ENCODE measurements at places on chromosomes 16 and 17.

- peak; percentile 36 for DNase-seq
Measured at GRCh38 chr17:4220655-4221054, 43.1 kb downstream of the ANKFY1 start.

- no peak for DNase-seq
Measured at GRCh38 chr17:75826561-75827307, 17.5 kb downstream of the UNC13D start.

GRCh38 chr17:79966681-79967080, 69.0 kb downstream of the TBC1D16 start:
- DNase-seq, result no peak

GRCh38 chr16:51822471-51822870, 671.4 kb upstream of the SALL1 start:
- DNase-seq, result no peak

- no peak for DNase-seq
Measured at GRCh38 chr17:8412089-8412488, 14.5 kb upstream of the RNF222 start.

- peak; percentile 85 for DNase-seq
Measured at GRCh38 chr17:1908699-1909309, 79.0 kb downstream of the RPA1 start.

DNA sequence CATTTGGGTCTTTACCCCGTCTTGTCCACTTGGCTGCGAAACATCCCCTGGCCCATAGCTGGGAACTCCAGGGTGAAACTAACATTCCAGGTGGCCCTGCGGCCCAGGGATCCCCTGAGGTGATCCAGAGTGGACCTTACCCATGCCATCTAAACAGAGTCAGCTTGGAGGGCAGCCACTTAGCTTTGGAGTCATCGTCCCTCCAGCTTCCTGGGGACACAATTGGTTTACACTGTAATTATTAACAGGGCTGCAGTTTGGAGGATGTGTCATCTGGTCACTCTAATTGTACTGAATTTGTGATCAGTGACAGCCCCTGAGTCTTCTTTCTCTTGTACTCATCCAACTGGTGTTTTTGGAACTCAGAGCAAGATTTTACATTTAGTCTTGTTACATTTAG, 149.9 kb downstream of the ENGASE start:
- DNase-seq, result no peak

DNA sequence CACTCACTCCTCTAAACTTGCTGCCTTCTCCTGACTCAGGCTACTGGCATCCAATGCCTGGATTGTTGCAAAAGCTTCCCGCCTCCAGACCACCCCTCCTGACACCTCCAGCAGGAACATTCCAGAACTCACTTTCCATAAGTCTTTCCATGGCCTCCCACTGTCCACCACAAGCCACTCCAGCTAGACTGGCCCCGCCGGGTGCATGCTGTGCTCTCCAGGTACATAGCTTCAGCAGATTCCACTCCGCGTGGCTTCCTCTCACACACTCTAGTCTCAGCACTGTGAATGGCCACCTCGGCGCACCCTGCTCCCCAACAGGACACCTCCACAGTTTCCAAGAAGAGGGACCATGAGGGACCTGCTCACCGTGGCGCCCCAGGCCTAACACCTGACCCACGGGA, 25.9 kb upstream of the FAAP100 start:
- DNase-seq, result no peak

DNA sequence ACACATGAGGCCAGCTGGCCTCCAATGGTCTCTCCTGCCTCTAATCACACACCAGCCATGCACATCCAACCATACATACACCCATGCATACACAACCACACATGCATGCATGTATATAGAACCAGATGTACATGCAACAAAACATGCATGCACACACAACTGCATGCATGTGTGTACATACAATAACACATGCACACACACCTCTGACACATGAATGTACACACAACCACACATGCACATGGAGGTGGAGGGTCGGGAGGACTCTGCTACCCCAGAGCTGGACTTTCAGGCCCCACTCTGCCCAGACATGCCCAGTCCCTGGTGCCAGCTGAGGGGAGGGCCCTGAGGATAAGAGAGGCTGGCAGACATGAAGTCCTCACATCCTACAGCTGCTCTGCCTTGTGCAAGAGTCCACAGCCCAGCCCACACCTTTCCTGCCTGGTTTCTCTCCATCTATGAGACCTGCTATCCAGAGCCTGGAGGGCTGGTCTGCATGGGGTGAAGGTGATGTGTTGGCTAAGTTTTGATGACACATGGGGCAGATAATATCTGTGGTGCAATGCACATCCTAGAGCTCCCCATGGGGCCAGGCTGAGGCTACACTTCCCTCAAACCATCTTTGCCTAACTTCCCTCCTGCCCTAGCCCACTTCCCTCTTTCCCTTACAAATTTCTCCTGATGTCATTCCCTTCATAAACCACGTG, 50.9 kb upstream of the SDK2 start:
- DNase-seq, result no peak

DNA sequence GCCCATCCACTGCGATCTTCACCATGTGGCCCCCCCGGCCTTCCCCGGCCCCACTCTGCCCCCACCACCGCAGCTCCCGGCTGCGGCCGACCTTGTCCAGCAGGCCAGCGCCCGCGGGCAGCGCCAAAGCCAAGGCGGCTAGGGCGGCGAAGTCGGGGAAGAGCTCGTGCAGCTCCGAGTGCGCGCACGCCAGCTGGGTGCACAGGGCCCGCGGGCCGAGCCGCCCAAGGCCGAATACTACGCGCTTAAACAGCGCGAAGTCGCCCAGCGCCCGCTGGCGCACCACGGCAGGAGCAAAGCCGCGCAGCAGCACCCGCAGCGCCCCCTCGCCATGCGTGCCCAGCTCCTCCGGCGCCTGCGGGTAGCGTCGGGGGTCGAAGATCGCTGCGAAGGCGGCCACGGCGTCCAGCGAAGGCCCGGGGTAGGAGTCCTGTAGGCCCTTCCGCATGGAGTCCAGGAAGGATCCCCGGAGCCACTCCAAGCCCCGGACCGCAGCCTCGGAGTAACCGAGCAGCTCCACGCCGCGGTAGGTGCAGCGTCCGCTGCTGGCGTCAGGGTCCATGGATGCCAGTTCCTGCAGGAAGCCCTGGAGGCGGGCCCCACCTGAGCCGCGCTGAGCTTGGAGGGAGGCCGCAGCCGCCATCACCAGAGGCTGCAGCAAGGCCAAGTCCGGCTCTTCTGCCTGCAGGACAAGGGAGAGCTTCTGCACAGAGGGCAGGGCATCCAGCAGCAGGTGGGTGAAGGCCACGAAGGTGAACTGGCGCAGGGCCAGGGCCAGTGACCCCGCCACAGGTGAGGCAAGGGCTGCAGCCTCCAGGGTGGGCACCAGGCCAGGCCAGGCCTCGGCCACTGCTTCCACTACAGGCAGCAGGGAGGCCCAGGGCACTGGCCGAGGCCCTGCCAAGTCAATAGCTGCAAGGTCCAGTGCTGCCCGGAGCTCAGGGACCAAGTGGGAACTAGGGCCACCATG, 10.3 kb downstream of the C17orf113 start:
- DNase-seq, result no peak

Measured in AG08395 (cell line).